MV-4-11 (cell line): ENCODE measurements at places on chromosomes 11 and 22.

DNA sequence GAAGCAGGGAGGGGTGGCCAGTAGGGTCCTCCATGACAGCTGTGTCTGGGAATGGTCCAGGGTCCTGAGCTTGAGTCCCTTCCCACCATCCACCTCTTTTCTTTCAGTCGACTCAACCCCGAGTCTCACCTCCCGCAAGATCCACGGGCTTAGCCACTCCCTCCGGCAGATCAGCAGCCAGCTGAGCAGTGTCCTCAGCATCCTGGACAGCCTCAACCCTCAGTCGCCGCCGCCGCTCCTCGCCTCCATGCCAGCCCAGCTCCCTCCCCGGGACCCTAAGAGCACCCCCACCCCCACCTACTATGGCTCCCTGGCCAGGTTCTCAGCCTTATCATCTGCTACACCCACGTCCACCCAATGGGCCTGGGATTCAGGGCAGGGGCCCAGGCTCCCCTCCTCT, 81.9 kb downstream of the CEP164 start:
- no peak for DNase-seq

- DNase-seq = no peak
Measured at GRCh38 chr11:125163431-125164063, 1.0 kb upstream of the PKNOX2 start.

- no peak for DNase-seq
Measured at GRCh38 chr11:133360860-133361688, 171.2 kb downstream of the OPCML start.

- DNase-seq = no peak
Measured at GRCh38 chr11:128397362-128397761, 190.0 kb downstream of the ETS1 start.

DNA sequence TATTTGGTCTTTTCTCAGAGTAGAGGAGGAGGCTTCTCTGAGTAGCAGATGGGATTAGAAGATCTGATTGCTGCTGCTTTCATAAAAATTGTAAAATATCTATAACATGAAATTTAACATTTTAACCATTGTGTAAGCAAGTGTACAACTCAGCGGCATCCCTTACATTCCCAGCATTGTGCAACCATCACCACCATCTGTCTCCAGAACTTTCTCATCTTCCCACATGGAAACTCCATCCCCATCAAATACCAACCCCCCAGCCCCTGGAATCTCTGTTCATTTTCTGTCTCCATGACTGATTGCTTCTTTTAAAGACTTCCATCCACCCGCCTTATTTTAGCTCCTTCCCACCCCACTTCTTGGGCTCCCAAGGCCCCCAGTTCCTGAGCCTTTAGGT, 32.3 kb downstream of the MRGPRD start:
- no peak for DNase-seq

DNA sequence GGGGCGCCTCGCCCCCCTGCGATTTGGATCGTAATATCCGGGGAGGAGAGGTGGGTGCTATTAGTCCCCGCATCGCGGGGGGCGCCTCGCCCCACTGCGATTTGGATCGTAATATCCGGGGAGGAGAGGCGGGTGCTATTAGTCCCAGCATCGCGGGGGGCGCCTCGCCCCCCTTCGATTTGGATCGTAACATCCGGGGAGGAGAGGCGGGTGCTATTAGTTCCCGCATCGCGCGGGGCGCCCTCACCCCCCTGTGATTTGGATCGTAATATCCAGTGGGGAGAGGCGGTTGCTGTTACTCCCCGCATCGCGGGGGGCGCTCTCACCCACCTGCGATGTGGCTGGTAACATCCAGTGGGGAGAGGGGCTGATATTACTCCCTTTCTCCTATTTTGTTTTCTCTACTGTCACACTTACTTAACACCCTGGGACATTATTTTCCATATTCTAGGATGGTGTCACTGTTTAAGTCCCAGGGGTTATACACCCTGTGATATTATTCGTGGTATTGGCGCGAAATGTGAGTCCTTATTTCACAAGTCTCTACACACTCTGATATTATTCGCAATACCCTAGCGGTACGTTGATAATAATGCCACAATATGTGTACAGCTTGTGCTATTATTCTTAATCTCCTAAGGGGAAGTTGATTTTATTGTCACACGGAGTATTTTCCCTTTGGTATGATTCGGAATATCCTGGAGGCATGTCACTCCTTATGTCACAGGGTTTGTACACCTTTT, 57.8 kb upstream of the ALDH3B2 start:
- DNase-seq = no peak

DNA sequence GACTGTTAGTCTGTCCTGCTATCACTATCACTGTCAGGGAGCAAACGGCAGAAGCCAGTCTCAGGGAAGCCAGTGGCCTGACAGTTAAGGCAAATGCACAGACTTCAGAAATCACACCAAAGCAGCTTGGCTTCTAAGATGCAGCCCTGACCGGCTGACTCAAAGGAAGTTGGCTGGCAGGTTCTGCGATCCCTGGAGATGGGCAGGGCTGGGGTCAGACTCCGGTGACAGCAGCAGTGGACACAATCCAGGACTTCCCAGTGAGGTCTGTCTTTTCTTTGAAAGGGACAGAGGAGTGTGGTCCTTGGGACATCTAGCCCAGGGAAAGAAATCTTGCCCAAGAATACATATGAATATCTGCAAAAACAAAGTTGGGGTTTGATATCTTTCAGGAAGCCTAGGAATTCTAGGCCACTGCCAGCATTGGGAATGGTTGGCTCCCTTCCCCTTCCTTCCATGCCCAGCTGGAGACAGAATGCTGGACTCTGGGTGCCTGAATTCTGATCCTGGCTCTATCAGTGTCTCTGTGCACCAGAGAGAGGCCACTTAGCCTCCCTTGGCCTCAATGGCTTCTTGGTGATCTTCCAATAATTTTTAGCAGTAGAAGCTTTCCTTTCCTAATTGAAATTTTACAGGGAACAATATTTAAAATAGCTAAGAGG, 108.9 kb downstream of the KIRREL3 start:
- no peak for DNase-seq

DNA sequence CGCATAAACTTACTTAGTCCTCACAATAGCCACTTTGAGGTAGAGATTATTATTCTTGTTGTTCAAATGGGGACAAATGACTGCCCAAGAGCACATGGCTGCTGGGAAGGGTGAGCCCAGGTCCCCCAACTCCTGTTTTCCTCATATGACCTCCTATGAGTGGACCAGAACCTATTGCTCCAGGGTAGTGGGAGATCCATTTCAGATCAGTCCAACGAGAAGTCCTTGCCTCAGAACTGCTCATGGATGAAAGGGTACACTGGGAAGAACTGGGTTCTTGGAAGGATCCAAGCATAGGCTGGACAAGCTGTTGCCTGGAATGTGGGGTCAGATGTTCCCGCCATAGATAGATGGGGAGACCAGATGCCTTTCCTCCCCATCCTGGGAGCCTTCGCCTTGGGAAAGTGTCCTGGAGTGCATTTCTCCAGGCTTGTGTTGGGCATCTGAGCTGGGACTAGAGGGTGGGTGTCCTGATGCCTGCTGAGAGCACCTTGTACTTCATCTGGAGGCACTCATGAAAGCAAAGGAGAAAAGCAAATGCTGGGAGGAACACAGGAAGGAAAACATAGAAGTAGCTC, 146.3 kb upstream of the B3GAT1 start:
- DNase-seq = no peak
